Fibroblast of skin of right biceps (primary cell): ENCODE measurements at places on chromosomes 12 and 14.

GRCh38 chr12:29990971-29991370 lies 207.2 kb upstream of the TMTC1 start:
- peak; percentile 41 for DNase-seq

- DNase-seq, result no peak
Measured at GRCh38 chr14:20419419-20419818, 6.1 kb upstream of the TEP1 start.

DNA sequence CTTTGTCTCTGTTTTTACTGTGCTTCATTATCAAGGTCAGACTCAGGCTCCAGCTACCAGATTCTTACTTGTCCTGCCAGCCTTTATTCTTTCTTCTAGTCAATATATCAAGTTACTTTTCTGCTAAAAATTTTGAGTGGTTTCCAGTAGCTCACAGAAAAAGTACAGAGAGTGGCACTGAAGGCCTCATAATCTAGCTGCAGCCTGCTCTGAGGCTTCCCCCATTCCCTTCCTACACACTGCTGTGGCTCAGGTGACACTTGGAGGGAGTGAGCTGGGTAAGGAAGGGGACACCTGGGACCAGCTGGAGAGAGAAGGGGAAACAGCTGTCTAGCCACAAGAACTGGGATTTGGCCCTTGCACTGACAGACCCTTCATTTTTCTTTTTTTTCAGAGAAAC lies 25.4 kb downstream of the TTC6 start:
- no peak for DNase-seq

DNA sequence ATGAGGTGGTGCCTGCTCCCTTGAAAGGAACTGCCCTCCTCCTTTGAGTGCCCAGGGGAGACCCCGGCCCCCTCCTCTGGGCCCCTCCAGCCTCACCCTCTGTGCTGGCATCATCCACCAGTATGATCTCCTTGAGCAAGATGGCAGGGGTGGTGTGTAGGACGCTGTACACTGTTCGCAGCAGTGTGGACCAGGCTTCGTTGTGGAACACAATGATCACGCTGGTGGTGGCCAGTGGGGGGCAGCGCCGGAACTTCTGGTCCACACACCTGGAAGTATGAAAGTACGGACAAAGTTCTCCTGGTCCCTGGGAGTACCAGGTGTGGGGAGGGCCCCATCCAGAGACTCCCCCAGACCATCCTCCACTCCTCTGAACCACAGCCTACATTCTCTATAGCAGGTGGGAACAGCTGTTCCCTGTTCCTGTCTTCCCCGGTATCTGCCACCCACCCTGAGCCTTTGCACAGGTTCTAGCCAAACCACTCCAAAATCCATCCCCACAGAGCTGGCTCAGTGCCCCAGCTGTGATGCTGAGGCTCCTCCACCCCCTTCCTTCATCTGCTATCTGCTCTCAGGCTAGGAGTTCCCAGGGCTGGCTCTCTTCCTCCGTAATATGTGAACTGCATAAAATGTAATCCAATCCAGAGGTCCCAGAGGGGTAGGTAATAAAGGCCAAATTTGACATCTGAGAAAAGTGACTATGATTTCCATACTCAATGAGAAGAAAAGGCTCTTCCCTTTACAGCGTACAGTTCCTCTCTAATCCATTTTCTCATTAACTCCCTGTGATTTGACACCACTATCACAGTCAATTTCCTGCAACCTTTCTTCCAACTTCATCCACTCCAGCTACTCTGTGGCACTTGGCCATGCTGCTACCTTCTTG lies 13.9 kb downstream of the GALNT6 start:
- no peak for DNase-seq

DNA sequence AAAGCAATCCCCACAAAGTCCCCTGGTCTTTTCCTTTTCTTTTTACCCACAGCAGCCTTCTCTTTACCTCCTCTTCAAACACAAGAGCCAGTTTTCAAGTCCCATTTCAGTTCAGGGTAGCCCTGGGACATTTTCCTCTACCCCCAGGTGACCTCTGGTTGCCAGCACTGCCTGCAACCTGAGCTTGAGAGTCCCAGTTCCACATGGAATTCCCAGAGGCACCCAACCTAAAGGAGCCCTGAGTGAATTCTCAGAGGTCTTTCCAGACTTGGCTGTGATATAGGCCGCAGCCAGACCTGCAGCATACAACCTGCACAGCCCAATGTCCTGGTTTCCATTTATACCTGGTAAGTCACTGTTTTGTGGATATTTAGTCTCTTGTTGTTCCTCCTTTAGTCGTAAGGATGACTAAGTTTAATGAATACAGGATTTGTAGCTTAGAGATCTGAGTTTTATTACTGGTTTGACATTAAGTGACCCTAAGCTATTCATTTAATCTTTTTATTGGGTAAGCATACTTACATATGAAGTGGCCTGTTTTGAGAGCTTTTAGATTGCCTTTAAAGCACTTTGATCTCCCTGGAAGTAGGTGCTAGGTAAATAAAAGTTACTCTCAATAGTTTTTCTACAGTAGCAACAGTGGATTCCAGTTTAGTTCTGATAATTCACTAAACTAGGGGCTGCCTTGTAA lies 159.8 kb downstream of the TGFB3 start:
- no peak for DNase-seq

GRCh38 chr12:60437297-60437696 lies 841.5 kb downstream of the SLC16A7 start:
- no peak for DNase-seq
